ENCODE measurements at places on chromosomes 11 and 22.

DNA sequence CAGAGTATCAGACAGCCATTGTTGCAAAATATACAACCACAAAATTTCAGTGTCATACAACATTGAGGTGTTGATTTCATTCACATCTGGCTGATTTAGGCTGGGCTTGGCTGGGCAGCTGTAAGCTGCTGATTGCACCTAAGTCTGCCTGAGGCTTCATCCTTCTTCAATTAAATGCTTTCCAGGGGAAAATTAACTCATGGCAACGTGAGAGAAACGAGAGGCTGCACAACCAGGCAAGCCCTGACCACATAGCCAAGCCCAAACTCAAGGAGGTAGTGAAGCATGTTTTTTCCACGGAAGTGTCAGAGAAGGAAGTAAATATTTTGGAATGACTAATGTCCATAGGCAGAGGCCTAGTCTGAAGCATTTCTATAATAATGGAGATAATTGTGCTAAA, 273.8 kb upstream of the ZC3H12C start:
- DNase-seq = no peak

GRCh38 chr22:39431216-39431801, 25.5 kb upstream of the MGAT3 start:
- no peak for DNase-seq

DNA sequence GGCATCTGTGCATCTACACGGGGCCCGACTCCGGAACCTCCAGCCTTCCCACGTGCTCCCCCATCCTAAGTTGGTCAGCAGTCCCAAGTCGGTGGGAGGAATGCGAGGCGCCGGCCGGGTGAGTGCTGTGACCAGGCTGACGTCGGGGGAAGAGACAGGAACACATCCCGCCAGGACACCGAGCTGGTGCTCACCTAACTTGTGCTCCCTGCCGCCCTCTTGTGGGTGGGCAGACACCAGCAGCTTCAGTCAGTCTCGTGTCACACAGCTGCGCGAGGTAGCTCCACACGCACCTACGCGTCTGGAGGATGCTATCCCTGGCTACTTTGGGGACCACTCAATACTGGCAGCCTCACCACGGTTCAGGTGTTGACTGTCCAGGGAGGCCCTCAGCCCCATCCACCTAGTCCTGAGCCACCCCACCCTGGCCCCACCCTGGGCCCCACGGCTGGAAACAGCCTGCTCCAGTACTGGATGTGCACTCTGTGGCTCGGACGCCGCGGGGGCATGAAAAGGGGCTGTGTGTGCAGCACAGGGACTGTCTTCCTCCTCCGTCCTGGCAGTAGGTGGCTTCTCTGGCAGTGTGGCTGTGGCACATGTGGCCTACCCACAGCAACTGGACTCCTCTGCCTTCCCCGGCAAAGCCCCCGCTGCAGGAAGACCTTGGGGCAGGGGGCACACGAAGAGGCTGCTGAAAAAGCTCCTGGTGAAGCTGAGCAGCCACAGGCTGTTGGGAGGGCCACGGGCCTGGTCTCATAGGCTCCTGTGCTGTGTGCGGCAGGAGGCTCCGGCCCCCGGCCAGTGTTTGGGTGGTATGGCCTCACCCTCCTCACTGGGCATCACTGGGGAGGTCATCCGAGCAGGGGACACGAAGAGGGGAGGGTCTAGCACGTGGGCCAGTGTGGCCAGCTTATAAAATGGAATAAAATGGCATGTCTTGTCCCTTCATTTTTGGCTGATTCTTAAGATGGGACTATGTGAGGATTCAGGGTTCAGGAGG, 11.2 kb upstream of the BID start:
- DNase-seq = no peak

GRCh38 chr22:28589102-28589750, 90.4 kb downstream of the TTC28 start:
- DNase-seq = no peak

GRCh38 chr22:19056951-19057401, 65.2 kb downstream of the DGCR2 start:
- DNase-seq = no peak

- DNase-seq = no peak
These were observed 58.9 kb downstream of the FBXO7 start for GRCh38 chr22:32533265-32534111.

- peak; percentile 47 for DNase-seq
These were observed 26.2 kb downstream of the TCP11L1 start for GRCh38 chr11:33065445-33066178.

DNA sequence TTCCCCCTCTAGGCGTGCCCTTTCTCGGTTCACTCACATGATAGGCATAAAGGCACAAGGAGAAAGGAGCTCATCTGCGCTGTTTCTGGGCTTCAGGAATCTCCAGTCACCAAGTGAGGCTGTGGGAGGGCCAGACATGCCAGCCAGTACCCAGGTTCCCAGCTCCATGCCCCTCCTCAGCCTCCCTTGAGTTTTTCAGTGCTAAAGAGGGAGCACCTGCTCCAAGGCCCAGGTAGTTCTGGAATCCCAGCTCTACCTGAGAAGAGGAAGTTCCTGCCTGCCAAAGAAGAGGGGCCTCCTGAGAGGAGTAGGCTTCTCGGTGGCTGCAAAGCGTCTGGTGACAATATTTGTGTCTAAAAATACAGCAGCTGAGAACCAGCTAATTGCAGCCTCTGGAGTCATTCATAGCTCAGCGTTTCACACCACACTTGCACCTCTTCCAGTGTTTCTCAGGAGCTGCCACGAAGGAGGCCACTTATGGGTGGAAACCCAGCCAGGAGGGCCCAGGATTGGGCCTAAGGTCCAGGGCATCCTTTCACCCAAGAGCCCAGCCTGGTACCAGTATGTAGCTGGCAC, 197.4 kb downstream of the TRIM29 start:
- no peak for DNase-seq

GRCh38 chr11:66277471-66278362, at the start of gene CNIH2:
Gene CNIH2, plus strand, starts transcription at chr11:66278175. Its CDS starts 282 bp downstream, at chr11:66278457.
- no peak for DNase-seq

DNA sequence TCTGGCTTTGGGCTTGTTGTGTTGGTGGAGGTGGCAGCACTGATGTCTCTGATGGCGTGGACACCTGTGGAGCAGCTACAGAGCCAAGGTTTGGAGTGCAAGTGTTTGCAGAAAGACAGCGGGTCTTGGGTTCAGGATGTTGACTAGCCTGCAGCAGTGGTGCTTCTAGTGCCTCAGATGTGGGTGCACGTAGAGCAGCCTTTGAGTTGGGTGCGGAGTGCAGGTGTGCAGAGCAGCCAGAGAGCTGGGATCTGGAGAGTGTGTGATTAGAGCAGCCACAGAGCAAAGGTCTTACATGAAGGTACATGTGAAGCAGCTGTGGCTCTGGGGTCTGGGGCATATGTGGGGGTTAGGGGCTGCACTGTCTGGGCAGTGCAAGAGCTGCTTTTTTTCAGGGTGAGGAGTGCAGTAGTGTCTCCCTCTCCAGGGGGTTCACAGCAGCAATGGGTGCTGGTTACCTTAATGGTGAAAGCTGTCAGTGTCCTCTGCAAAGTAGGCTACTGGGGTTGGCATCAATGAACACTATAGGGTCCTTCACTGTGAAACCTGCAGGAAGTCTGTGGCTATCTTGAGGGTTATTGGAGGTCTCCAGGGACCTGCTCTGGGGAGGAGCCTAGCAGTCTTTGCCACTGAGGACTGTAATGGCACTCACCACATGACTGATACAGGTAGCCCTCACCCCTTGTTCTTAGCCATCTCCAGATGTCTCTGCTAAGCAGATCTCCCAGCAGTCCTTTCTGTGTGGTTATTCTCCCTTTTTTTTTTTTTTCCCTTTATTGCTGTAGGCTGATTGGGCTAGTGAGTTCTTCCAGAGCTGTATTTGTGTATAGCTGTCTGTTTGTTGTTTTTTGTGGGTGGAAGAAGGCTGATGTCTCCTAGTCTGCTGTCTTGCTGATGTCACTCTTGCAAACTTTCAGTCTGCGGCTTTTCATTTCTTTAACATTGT, 14.3 kb downstream of the BIRC2 start:
- no peak for DNase-seq

DNA sequence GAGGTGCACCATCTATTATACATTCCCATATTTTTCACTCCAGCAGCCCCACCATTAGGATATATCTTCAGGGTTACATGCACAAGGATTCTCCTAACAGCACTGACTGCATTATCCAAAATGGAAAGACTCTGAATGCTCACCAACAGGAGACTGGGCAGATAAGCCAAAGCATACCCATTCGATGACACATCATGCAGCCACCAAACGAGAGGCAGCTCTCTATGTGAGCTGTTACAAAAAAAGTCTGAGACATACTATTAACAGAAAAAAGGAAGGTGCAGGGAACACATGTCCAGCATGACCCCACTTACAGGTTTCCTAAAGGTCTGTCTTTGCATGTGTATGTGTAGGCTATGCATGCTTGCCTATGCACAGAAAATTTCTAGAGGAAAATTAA, 12.4 kb upstream of the SERPIND1 start:
- DNase-seq = no peak

- DNase-seq = no peak
These were observed at the start of gene KIAA0930 for GRCh38 chr22:45240810-45241631. Gene KIAA0930, minus strand, starts transcription at chr22:45240894. Its CDS starts 191 bp downstream, at chr22:45240703.

DNA sequence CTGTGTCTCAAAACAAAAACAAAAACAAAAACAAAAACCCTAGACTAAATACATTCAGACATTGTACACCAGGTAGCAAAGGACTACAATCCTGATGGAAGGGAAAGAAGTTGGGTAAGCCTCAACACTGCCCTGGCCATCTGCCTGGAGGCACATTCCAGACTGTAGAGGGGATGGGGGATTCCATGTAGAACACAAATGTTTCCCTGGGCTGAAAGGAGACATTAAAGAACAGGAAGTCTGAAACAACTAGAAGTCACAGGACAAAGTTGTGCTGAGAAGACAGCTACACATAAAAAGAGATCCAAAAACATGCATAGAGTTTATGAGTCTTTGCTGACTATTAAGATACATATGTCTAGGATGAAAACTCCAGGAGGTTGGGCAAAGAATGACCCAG, 83.9 kb downstream of the RRAS2 start:
- DNase-seq = no peak

GRCh38 chr11:18611196-18611595, 11.6 kb downstream of the MISFA start:
- DNase-seq = no peak

- DNase-seq = no peak
These were observed 6.1 kb downstream of the DCUN1D5 start for GRCh38 chr11:103085758-103086365.

DNA sequence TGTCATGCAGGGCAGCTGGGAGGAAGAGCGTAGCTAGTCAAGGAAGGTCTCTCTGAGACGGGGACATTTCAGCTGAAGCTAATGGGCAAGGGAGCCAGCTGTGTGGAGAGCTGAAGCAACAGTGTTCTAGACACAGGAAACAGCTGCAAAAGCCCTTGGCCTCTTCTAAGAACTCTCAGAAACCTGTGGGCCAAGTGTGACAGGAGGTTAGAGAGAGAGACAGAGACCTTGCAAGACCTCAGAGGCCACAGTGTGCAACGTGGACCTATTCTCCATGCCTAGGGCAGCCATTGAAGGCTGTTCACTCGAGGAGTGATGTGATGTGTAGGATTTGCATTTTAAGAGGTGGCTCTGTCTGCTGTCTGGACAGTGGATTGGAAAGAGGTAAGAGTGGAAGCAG, 48.7 kb upstream of the TNRC6B start:
- DNase-seq = no peak

DNA sequence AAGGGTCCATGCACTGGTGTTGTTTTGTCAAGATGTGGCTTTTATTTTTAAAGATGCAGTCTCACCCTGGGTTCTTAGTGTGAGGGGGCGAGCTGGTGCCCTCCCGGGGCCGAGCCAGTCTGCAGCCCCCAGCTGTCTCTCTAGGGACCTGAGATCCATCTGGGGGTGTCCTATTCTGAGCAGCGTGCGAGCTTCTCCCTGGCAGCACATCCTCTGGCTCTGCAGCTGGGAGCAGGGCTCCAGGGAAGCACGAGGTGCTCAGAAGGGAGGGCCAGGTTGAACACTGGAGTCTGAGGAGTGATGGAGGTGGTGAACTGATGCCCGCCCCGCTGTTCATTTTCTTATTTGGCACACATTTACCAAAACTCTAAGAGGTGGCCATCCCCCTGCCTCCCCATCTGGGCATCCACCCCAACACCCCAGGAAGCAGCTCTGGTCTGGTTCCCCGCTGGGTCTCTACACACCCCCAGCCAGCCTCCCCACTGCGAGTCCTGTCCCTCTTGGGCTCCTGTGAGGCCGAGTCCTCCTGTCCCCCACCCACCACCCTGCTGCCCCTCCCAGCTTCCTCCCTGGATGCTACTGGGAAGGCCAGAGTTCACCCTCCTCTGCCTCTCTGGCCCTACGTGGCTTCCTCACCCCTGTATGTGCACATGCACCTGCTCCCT, 956.4 kb downstream of the BRD1 start:
- no peak for DNase-seq

GRCh38 chr11:20116825-20117224, 43.5 kb downstream of the DBX1 start:
- DNase-seq = peak; percentile 70

DNA sequence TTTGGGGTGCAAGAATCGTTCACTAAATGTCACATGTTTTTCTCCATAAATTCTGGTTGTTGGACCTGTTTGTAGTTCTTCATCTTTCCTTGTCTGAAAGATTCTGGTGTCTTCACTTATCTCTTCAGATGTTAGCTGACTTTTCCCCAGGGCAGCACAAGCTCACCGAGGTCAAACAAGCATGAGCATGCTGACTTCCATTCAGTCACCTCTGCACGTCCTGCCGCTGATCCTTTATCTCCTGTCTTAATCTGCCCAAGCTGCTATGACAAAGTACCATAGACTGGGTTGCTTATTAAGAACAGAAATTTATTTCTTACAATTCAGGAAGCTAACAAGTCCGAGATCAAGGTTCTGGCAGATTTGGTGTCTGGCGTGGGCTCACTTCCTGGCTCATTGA, 800.6 kb downstream of the NTM start:
- DNase-seq = no peak

DNA sequence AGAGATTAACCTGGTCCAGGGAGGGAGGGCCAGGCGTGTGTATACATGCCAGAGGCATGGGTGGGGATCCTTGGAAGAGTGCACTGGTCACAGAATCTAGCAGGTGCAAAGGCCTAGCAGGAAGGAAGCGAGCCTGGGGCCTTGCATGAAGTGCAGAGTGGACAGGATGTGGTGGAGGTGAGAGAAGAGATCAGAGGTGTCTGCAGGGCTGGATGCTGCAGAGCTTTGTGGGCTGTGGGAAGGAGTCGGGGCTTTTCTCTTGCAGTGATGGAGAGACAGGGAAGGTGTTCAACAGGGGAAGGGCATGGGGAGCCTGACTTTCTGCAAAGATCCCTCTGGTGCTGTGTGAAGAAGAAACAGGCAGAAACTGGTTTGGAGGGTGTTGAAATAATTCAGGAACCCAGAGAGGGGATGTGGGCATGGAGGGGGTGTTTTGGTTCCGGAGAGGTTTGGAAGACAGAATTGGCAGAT, 2.5 kb upstream of the TPST2 start:
- no peak for DNase-seq

GRCh38 chr11:11244470-11245080, 108.5 kb downstream of the CSNK2A3 start:
- no peak for DNase-seq

Measured in HFF-Myc (cell line).